ENCODE measurements at places on chromosomes 1 and 21. TPM values are rescaled to one million over a fixed set of nuclear protein-coding genes. Genes with fewer than 3 reads are reported as not detected.
A peak's percentile ranks its signal among the peaks of the same experiment; 100 is the strongest.

The RCOR3 gene
- total RNA-seq = 51.6 TPM

DNA sequence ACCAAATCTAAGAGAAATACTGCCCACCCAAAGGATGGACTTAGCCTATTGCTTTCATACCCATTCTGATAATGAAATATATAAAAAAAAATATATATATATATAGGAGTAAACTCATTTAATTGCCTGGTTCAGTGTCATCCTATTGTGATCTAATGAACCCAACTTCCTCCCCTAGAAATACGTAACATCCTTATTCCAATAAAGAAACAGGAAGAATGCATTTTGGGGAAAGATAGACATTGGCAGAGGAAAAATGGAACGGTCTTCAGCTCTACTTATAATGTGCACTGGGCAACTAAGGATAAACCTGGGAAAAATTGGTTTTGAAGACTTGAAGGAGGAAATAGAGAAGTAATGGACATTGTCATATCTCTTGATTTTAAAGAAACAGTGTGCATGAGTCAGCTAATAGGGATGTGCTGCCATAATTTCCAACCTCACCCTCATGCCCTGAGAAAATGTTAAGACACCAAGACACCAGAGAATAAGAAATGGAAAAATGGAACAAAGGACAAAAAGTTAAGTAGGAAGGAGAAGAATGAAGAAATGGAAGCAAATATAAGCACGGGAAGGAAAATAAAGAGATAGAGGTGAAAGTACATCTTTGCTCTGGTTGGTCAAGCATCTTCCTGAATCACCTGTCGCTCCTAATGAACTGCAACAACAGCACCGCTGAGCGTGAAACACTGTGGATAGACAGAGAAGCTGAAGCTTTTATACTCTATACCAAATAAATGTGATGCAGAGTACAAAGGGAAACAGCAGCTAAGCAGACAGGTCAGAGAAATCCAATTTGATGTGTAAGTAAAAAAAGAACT is 5.4 kb downstream of the UBR4 start:
- H3K4me1 ChIP-seq = peaks cover 27% of the 10 kb centered on the region
- H3K27ac ChIP-seq = no peak overlapping the region
- H3K36me3 ChIP-seq = no peaks in the 10 kb centered on the region

The MAN1C1 gene
- total RNA-seq = 22.6 TPM

- peaks cover 22% of the 10 kb centered on the region for H3K4me1 ChIP-seq
- no peaks in the 10 kb centered on the region for H3K27me3 ChIP-seq
- no peak for DNase-seq
Observed at GRCh38 chr1:19462781-19463503, 22.4 kb downstream of the CAPZB start.

DNA sequence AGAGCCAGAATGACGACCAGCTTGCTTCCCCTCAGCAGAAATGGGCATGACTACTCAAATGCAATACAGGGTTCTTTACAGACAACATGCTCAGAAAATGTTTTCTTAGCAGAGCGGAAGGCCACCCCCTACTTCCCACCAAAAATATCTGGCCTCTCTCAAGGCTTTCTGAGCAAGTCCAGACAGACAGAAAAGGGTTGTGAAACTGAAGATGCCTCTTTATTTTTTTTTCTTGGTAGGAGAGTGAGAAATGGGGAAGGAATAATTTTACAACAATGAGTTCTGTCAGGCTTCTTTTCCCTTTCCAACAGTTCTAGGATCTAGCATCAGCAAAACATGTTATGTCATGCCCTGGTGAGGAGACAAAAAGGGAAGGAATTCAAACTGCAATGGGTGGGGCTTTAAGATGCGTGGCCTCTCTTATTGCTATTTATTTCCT is 172.0 kb upstream of the CAMK1G start:
- H3K36me3 ChIP-seq = no peaks in the 10 kb centered on the region
- no peak overlapping the region for H3K27ac ChIP-seq
- peaks cover 11% of the 10 kb centered on the region for H3K4me1 ChIP-seq
- peaks cover 6% of the 10 kb centered on the region for H3K27me3 ChIP-seq

The REN gene
- total RNA-seq = not detected

- H3K4me3 ChIP-seq = no peak overlapping the region
- peaks cover 58% of the 10 kb centered on the region for H3K4me1 ChIP-seq
- H3K36me3 ChIP-seq = no peaks in the 10 kb centered on the region
- DNase-seq = no peak
- H3K27me3 ChIP-seq = peaks cover under 1% of the 10 kb centered on the region
Observed at GRCh38 chr1:38451541-38451993, 405.0 kb upstream of the POU3F1 start.

DNA sequence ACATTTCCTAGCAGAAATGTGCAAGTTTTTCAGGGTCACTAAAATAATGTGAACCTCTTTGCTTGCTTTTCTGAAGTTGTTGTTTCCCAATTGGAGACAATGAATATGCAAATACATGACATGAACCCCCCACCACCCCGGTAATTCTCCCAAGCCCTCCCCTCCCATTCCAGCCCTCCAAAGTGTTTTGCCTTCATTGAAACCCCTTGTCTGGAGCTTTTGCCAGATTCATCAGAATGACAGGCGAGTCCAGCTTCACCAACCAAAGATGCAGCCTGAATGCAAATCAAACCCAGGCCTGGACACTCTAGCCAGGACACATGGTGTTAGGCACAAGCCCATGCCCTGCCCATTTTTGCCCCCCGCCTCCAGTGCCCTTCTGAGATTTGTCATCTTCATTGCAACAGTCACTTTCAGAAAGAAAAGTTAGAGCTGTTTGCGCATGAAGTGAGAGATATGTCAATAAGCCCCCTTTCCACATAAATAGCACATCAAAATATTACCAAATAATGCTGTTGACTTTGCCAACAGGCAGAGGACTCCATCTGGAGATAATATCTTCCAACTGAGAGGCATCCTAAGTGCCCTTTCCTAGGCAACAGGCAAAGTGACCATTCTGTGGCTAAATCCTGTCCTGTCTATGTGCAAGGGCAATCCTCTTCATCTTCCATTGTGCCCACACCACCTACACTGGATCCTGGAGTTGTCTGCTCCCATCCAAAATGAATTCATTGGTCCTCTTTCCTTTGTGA is 145.6 kb upstream of the NFIA start:
- no peak overlapping the region for H3K4me3 ChIP-seq
- no peak for DNase-seq
- peaks cover 9% of the 10 kb centered on the region for H3K4me1 ChIP-seq
- no peaks in the 10 kb centered on the region for H3K27me3 ChIP-seq

The INAVA gene
- total RNA-seq = 50.4 TPM

- no peaks in the 10 kb centered on the region for H3K4me1 ChIP-seq
- H3K27me3 ChIP-seq = peaks cover 9% of the 10 kb centered on the region
- H3K36me3 ChIP-seq = peaks cover 9% of the 10 kb centered on the region
- H3K4me3 ChIP-seq = no peak overlapping the region
- no peak overlapping the region for H3K27ac ChIP-seq
- no peak for DNase-seq
Observed at GRCh38 chr1:233863901-233864545, 40.5 kb upstream of the SLC35F3 start.

DNA sequence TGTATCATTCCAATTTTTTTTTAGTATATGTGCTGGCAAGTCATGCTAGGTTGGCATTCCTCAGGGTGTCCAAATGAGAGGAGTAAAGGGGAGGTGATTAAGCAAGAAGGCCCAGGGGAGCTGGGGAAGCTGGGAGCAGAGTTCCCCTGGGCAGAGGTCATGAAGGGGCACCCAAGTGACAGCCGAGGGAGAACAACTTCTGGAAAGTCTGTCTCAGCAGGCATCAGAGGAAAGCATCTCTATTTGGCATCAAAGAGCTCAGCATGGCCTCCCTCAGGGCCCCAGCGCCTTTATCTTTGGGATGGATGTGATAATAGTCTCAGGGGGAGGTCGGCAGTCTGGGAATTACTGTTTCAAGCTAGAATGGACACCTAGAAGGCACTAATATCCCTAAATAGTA is 5.0 kb upstream of the ENO1 start:
- H3K27me3 ChIP-seq = peaks cover 4% of the 10 kb centered on the region
- peak overlapping the region; percentile 8 for H3K4me3 ChIP-seq
- no peak for DNase-seq
- peaks cover 3% of the 10 kb centered on the region for H3K36me3 ChIP-seq
- H3K27ac ChIP-seq = no peak overlapping the region

DNA sequence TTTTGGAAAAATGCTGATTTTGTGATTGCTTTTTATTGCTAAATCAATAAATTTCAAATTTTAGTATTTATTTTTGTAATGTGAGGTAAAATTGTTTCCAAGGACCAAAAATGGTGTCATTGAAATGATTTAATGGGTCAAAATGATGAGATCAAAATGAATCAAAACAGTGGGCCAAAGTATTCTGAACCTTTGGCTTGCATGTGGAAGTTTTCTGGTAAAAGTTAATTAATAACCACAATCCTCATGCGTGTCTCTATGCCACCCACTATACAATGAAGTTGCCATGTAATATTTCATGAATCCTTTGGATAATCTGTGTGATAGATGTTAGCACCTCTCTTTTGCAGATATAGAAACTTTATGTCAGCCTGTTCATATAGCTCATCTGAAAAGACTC is 83.8 kb downstream of the PAPPA2 start:
- H3K36me3 ChIP-seq = no peaks in the 10 kb centered on the region
- H3K27ac ChIP-seq = no peak overlapping the region
- no peak overlapping the region for H3K4me3 ChIP-seq
- H3K4me1 ChIP-seq = no peaks in the 10 kb centered on the region
- DNase-seq = no peak

DNA sequence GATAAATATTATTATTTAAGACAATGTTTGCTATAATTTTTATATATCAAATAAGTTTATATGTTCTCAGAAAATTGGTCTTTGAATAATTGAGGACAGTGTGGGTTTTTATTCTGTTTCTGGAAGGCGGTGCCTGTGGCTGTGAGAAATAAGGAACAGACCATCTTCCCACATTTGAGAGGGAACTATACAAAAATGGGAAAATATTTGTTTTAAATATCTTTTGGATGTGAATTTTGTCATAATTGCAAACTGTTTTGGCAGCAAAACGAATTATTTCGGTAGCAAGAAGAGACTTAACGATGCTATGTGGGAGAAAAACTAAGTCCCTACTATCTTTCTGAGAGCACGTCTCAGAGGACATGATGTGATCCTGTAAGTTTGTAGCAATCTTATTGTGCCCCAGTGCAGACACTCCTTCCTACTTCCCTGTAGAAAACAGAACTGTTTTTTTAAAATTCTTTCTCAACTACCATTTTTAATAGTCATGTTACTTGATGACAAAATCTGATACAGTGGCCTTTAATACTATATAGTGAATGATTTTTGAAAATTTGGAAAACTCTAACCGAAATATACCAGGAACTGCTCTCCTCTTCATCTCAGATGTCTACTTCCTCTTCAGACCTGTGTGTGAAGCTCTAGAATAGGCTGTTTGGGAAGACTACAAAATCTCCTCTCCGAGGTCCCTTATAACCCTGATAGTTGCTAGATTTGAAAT is 25.4 kb downstream of the PTPRC start:
- H3K36me3 ChIP-seq = no peaks in the 10 kb centered on the region
- no peak overlapping the region for H3K27ac ChIP-seq
- H3K4me3 ChIP-seq = no peak overlapping the region
- DNase-seq = no peak

DNA sequence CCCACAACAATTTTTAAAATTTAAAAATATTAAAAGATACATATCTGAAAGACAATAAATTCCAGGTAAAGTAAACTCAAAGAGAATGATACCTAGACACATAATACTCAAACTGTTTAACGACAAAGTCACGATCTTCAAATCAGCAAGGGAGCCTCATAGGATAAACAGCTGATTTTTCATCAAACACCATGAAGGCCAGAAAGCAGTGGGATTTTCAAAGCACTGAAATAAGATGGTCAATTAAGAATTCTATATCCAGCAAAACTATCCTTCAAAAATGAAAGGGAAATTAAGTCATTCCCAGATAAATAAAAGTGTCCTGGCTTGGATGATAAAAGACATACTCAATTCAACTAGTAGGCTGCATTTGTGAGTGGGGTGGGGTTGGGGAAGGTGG is 100.5 kb downstream of the TIAM1 start:
- DNase-seq = no peak

GRCh38 chr1:42927274-42927841 is 31.3 kb downstream of the SLC2A1 start:
- peaks cover 12% of the 10 kb centered on the region for H3K27me3 ChIP-seq
- H3K36me3 ChIP-seq = peaks cover 22% of the 10 kb centered on the region
- H3K4me1 ChIP-seq = peaks cover 65% of the 10 kb centered on the region
- no peak for DNase-seq
- H3K27ac ChIP-seq = peak overlapping the region; percentile 53

DNA sequence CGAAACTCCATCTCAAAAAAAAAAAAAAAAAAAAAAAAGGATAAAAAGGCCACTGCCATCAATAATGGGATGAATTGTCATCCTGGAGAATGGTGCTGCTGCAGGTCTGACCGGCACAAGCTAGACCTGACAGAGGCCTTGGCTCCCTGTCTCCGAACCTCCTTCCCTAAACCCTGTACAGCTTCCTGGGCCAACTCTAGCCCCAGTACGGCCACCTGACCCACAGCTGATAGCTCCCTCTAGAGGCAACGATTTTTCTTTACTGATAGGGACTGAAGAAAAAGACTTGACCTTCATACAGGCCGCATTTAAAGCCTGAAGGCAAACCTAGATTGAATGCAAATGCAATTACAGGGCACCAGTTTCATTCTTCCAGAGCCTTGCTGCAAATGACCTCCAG is 30.7 kb downstream of the NOL9 start:
- peaks cover 23% of the 10 kb centered on the region for H3K4me1 ChIP-seq
- H3K4me3 ChIP-seq = no peak overlapping the region
- H3K36me3 ChIP-seq = peaks cover 4% of the 10 kb centered on the region
- no peak for DNase-seq
- H3K27ac ChIP-seq = no peak overlapping the region

The ALX3 gene
- not detected for total RNA-seq

DNA sequence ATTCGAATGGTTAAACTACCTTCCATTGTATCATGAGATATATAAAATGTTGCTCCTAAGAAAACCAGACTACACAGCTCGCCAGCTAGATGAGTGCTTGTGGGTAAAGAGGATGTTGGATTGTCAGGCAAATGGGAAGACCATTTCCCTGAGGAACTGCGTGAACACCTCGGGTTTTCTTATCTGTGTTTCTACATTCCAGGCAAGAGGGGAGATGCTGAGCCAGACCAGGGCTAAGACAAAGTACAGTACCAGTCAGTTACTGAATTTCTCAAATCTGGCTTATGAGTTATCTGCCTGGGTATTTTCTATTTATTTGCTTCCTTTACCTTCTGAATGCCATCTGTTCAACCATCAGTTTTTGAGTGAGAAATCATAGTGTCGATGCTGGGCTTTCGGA is 170.8 kb downstream of the PLA2G4A start:
- H3K4me3 ChIP-seq = no peak overlapping the region
- DNase-seq = no peak
- no peaks in the 10 kb centered on the region for H3K27me3 ChIP-seq
- no peaks in the 10 kb centered on the region for H3K4me1 ChIP-seq
- H3K27ac ChIP-seq = no peak overlapping the region

GRCh38 chr1:207412845-207413244 is 41.3 kb upstream of the CR2 start:
- no peaks in the 10 kb centered on the region for H3K36me3 ChIP-seq
- H3K27me3 ChIP-seq = peaks cover 12% of the 10 kb centered on the region
- no peaks in the 10 kb centered on the region for H3K4me1 ChIP-seq
- no peak overlapping the region for H3K27ac ChIP-seq
